Lower lobe of right lung (tissue), 2 donors: ENCODE measurements at places on chromosomes 2 and 18.

GRCh38 chr2:137872577-137872976 lies 91.7 kb upstream of the HNMT start:
- no peak for DNase-seq

GRCh38 chr2:195810340-195811098 lies 153.5 kb downstream of the SLC39A10 start:
- DNase-seq: no peak

DNA sequence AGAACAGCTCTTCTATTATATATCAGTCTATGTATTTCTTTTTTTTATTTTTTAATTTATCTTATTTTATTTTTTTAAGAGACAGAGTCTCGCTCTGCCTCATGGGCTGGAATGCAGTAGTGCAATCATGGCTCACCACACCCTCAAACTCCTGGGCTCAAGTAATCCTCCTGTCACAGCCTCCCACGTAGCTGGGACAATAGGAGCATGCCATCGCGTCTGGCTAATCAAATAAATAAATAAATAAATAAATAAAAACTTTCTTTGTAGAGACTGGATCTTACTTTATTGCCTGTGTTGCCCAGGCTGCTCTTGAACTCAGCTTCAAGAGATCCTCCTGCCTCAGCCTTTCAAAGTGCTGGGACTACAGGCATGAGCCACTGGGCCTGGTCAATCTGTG lies 117.0 kb downstream of the RBMS1 start:
- no peak for DNase-seq

DNA sequence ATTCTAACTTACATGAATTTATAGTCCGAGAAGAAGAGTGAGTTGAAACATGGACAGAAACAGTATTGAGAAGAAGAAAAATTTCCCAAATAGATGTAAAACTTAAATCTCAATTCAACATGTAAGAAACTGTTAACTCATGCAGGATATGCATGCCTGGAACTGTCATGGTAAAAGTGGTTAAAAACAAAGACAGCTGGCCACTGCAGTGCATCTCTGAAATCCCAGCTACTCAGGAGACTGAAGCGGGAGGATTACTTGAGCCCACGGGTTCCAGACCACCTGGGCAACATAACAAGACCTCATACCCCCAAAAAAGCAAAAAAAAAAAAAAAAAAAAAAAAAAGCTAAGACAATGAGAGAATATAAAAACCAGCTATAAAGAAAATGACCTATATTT lies 93.0 kb upstream of the TTC27 start:
- no peak for DNase-seq

DNA sequence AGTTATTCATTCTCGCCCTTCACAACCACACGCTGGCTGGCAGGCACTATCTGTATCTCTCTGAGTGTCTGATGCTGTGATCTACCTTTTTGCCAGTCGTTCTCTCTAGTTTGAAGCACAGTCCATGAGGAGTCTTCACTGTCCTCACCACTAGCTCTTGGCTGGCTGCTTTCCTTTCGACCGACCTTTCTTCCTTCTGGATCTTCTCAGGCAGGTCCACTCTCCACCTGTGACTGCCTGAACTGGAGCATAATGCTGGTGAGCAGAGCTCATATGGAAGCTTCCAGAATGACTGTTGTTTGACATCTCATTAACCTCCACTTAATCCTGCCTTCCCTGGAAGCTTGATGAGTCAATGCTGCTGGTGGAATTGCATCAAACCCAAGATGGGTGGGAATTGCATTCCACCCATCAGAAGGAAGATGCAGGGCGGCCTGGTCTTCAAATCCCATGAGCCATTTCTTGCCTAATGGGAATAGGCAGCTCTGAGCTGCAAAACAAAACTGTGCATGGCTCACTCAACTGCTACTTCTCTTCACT lies 283.5 kb upstream of the HDAC4 start:
- no peak for DNase-seq

GRCh38 chr2:158975271-158975921 lies 7.0 kb downstream of the TANC1 start:
- DNase-seq: no peak

GRCh38 chr18:67951137-67951536 lies 434.6 kb upstream of the DSEL start:
- no peak for DNase-seq

GRCh38 chr18:36728345-36728744 lies 100.5 kb downstream of the TPGS2 start:
- no peak for DNase-seq
